CD4-positive, alpha-beta memory T cell (primary cell): ENCODE measurements at places on chromosomes 7 and 10.
A peak's percentile ranks its signal among the peaks of the same experiment; 100 is the strongest.

DNA sequence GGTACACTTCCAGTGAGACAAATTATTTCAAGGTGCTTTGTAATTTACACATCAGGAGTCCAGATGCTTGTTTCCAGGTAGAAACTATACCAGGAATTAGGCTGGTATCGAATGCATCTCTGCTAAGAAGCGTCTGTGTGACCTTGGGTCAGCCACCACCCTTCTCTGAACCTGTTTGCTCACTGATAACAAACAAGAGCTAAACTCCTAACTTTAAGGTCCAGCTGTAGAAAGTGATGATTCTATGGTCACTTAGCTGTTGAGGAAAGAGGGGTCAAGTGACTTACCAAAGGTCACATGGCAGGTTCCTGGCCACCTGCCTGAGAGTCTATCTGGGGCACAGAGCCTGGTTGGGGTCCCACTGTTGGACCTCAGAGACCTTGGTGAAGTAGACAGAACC is 95.4 kb downstream of the HIF1AN start:
- DNase-seq: no peak

GRCh38 chr7:70657989-70658632 is 473.8 kb upstream of the GALNT17 start:
- DNase-seq: no peak

GRCh38 chr7:117993377-117994003 is 120.2 kb upstream of the CTTNBP2 start:
- no peak for DNase-seq

DNA sequence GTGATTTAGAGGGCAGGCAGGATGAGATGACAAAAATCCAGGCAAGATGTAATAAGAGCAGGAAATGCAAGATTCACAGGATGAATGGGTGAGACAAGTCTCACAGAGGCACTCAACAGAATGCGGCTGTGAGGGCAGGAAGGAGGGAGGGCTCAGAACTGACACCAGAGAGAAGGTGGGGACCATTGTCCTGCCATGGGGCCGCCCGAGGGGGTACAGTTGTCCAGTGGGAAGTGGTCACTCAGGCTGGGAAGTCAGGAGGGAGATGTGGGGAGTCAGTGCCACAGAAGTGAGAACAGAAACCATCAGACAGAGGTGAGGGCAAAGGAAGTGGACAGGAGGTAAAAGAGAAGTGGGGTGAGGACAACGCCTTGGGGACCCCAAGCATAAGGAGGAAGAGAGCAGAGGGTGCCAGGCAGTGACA is 8.9 kb downstream of the HIP1 start:
- no peak for DNase-seq

- no peak for DNase-seq
These were observed 164.2 kb downstream of the PCLO start for GRCh38 chr7:82998436-82998835.

DNA sequence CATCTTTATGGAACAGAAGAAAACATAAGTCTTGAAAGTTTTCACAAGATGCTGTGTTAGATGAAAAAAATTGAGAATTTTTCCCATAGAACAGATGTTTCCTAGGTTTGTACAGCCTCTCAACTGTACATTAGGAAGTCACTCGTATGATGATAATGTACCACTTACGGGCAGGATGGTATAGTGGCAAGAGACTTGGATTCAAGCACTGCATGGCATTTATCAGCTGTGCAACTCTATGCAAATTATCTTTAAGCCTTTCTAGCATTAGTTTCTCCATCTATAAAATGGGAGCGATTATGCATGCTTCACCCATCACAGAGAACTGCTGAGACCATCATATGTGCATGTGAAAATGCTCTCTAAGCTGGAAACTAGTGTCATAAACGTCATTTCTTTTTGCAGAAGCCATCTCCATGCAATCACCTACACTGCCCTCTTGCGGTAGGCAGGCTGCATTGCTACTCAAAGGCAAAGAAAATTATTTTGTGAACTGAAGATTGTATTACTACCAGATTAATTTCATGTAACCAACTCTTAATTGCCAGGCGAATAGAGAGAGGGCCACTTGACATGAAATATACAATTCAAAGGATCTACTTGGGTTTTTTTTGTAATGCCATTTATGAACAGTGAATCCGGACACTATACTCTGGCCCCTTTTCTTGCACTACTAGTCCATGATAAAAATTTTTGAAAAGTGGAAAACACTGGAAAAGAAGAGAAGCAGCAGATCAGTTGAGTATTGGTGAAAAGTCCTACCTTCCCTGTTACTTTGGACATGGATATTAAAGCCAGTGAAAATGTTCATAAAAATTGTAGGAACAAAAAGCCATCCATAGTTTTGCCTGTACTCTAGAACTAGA is 102.3 kb downstream of the JAZF1 start:
- peak; percentile 43 for DNase-seq

- DNase-seq: no peak
These were observed 40.4 kb downstream of the PDIA4 start for GRCh38 chr7:148987751-148988512.

DNA sequence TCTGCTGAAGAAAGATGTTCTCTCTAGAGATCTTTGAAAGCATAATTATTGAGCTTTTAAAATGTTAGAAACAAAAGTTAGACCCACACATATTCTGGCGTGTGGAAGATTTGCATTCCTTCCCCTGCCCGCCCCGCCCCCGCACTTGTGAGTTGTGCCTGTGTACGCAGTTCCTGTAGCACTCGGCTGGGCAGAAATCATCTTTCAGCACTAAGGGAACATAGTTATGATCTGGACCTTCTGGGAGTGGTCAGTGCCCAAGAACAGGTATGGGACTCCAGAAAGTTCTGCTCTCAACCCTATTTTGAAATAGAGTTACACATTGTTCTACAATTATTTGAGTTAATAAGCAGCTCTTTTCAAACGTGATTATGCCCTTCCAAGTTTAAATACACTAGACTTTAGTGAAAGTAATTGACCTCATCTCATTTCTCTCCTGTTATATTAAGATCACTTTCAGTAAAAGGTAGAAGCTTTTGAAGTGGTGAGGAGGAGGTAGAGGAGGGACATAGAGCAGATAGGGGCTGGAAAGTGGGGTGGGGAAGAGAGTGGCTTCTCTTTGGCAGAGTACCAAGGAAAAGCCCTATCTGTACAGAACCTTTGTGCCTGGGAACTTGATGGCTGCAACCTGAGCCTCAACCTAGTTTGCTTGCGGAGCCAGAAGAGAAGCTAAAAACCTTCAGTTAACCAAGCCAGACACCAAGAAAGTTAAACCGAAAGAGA is 5.7 kb downstream of the BLVRA start:
- DNase-seq: no peak

DNA sequence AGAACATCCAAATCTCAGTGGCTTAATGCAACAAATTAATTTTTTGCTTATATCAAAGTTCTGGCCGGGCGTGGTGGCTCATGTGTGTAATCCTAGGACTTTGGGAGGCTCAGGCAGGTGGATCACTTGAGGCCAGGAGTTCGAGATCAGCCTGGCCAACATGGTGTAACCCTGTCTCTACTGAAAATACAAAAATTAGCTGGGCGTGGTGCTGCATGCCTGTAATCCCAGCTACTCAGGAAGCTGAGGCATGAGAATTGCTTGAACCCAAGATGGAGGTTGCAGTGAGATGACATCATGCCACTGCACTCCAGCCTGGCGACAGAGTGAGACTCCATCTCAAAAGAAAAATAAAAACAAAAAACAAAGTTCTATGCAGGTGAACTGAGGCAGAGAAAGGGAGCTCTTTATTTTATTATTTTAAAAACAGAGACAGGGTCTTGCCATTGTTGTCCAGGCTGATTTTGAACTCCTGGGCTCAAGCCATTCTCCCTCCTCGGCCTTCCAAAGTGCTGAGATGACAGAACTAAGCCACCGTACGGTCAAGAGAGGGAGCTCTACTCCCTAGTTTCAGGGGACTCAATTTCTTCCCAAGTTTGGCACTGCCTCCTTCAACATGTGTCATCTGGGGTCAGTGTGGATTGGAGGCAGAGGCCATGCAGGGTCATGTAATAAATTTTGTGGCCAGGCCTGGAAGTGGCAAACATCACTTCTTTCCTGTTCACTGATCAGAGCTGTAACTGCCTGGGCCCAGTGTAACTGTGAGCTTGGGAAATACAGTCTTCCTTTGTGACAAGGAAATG is 2.4 kb downstream of the ADCK2 start:
- no peak for DNase-seq

- DNase-seq: no peak
These were observed 4.9 kb downstream of the PIK3CG start for GRCh38 chr7:106869954-106870353.

DNA sequence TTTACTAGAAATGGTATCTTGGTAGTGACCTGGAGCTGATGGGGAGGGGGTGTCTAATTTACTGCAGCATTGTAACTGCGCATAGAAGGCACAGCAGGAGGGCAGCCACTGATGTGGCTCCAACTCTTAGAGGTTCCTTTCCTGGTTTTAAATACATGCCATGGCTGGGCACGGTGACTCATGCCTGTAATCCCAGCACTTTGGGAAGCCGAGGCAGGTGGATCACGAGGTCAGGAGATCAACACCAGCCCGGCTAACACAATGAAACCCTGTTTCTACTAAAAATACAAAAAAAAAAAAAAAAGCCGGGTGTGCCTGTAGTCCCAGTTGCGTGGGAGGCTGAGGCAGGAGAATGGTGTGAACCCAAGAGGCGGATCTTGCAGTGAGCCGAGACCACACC is 19.2 kb upstream of the SEC61G start:
- no peak for DNase-seq

DNA sequence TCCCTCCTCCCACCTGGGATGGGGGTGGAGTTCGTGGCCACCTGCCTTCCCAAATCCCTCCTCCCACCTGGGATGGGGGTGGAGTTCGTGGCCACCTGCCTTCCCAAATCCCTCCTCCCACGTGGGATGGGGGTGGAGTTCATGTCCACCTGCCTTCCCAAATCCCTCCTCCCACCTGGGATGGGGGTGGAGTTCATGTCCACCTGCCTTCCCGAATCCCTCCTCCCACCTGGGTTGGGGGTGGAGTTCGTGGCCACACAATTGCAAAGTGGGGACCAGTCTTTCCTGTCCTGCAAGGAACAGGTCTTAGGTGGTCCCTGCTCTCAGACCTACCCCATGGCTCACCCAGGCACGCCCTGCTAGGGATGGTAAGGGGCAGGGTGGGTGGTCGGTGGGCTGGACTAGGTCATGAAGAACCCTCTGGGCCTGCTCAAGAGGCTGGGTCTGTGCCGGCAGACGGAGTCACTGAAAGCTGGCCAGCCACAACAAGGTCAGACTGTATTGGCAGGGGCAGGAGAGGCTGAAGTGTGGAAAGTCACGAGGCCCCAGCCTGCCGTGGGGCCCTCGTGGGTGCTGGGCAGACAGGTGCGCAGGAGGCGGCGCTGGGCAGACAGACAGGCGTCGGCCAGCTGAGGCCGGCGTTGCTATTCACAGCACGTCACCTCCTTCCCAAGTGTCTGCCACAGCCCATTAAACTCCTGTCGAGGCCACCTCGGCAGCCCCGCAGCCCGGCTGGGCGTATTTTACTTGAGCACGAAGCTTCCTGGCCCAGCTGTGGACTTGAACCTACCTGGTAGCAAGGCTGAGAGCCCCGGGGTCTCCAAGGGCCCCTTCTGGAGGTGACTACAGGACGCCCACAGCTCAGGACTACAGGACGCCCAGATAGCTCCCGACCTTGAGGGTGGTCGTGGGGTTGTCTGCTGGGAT is 4.1 kb downstream of the KNDC1 start:
- no peak for DNase-seq

DNA sequence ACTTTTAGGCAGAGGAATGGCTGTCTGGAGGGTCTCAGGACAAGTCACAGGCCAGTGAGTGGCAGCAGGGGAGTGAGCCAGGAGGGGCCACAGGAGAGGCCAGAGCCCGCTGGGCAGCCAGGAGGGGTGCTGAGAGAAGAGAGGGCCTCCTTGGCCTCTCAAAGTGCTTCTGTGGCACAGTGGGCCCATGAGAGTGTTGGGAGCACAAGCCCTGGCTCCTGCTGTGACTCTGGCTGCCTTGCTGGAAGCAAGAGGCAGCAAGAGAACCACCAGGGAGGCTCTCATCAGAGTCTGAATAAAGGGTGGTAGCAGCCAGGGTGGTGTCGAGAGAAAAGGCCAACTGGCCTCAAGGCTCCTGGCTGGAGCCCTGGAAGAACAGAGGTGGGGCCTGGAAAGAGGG is 91.1 kb downstream of the VOPP1 start:
- DNase-seq: no peak

DNA sequence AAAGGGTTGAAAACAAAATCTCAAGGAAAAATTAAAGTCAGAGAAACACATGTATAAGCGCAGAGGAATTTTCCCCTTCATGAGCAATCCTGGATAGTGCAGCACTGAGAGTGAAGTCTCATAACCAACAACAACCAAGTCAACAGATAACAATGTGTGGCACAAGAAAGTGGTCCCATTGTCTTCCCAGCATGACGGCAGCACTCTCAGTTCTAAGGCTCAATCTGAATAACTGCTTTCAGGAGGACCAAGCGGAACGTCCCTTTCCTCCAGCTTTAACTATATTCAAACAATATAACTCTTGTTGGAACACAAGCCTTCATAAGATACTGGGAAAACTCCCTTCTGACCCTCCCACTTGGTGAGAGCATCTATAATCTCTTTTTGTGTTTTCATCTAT is 137.9 kb downstream of the RAPGEF5 start:
- no peak for DNase-seq

GRCh38 chr7:51253157-51253556 is 63.5 kb downstream of the COBL start:
- no peak for DNase-seq

DNA sequence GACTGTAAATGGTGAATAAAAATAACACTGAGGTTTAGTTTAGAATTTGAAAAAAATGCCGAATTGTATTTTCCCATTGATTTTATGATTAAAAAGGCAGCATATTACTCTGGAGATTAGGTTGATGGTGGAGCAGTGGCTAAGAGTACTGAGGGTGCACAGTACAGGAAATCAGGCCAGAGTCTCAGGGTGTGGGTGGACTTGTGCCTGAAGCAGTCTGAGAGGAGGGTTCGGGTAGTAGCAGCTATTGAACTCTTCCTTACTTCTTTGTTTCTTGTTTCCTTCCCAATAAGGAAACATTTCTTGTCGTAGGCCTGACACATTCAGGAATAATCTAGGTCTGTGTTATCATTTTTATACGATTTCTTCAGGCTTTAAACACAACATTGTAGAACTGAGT is 319.0 kb upstream of the MBL2 start:
- no peak for DNase-seq

DNA sequence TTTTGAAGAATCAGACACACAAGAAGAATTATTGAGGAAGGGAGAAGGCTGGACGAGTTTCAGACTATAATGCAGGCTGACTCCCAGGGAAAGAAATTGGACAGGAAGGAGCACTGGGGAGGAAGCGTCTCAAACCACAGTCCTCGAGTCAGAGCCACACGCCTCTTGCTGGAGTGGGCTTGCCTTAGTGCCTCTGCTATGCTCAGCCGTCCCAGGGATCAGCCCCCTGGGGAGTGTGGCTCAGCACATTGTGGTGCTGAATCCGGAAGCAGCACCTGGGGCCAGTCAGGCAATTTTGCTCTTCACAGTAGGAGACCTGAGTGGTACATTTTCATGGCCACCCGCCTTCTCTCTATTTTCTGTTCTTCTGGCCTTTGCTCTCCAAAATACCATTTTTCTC is 67.4 kb upstream of the SLC35G1 start:
- DNase-seq: no peak

- no peak for DNase-seq
These were observed 200.2 kb upstream of the SEMA3E start for GRCh38 chr7:83849131-83849530.
